Skin of body (tissue), 3 donors: ENCODE measurements at places on chromosomes 11 and 22.

- DNase-seq = no peak
These were observed 3.7 kb downstream of the ALX4 start for GRCh38 chr11:44306052-44306917.

DNA sequence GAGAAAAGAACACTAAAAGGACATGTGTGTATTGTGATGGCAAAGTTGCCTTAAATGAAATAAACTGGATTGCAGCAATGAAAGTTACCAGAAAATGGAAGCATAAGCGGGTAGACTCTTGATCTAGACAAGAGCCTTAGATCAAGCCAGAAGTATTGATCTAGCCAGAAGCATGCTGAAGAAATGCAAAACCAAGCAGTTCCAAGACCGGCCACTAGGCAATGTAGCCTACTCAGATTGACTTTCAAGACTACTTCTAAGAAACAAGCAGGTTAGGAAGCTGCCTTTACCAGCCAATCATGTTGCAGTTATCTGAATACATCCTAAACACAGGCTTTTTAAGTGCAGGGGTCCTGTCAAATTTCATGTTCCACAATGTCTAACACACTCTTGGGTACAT lies 54.6 kb downstream of the KCNA4 start:
- DNase-seq = no peak

DNA sequence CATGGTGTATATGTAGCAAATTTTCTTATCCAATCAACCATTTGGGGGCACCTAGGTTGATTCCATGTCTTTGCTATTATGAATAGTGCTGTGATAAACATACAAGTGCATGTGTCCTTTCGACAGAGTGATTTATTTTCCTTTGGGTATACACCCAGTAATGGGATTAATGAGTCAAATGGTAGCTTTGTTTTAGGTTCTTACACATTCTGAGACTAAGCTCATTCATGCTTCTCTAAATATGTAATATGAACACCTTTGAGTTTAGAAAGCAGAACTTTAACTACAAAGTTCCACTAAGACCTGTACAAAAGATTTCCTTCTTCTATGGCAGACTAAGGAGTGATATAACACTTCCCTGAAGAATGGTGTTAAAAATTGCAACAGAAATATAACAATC lies 627.0 kb downstream of the KCNA4 start:
- DNase-seq = no peak

DNA sequence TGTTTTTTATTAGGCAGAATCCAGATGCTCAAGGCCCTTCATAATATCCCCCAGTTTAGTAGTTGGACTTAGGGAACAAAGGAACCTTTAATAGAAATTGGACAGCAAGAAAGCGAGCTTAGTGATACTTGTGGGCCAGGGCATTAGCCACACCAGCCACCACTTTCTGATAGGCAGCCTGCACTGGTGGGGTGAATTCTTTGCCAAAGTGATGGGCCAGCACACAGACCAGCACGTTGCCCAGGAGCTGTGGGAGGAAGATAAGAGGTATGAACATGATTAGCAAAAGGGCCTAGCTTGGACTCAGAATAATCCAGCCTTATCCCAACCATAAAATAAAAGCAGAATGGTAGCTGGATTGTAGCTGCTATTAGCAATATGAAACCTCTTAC lies 1.4 kb downstream of the HBB start:
- no peak for DNase-seq

- no peak for DNase-seq
These were observed 319.7 kb upstream of the CTSC start for GRCh38 chr11:88657076-88657738.

GRCh38 chr11:12618743-12619540 lies 55.3 kb upstream of the TEAD1 start:
- DNase-seq = no peak
